Epithelial cell of prostate (primary cell): ENCODE measurements at places on chromosomes 16 and 17.

- DNase-seq: no peak
Observed at GRCh38 chr17:14197586-14197985, 39.1 kb downstream of the CDRT15 start.

GRCh38 chr16:56673921-56674320, 4.3 kb downstream of the MT1H start:
- no peak for DNase-seq

DNA sequence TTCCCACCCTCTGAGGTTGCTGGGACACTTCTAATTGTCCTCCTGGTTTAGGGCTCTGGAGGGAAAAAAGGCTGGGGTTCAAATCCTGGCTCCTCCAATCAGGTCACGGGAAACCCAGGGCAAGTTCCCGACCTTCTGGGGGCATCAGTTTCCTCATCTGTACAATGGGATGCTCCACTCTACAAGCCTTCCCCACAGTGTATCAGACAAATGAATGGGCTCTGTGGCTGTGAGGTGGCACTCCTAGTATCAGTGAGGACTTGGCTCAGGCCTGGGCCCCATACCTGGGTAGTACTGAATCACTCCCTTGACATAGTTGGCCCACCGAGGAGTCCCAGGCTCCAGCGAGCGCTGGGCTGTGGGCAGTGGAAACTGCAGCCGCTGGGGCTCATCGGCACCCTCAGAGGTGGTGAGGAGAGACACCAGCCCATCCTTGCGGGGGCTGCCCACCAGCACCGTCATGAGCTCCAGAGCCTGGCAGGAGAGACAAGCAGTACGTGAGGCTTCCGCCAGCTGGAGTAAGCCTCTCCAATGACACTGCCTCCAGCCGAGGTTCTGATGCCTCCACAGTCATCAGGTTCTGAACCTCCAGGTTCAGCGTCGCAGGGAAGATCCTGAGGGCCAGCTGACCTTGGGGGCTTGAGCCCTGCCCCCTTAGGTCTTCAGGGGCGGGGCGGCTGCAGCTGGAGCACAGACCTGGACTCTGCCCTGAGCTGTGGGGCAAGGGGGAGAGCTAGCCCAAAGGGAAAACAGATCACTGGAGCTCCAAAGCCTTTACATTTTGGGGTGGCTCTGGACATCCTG, 1.2 kb downstream of the GALK1 start:
- no peak for DNase-seq

GRCh38 chr16:12721841-12722421, 81.8 kb downstream of the CPPED1 start:
- no peak for DNase-seq

DNA sequence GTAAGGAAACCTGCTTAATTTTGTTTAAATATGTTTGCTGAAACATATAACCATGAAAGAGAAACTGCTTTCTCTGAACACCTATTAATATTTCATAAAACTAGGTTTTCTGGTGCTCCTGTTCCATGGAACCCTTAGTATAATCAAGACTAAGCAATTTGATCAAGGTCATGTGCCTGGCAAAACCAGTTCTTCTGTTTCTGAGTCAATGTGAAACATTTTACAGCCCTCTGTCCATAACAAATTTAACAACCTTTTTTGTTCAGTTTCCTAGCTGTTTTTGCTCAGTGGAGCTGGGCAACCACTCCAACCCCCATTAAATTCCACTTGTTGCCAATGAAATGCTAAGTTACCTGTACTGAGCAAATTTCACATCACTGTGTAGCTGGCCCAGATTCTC, 344.0 kb downstream of the CA10 start:
- DNase-seq: no peak

- DNase-seq: no peak
Observed at GRCh38 chr16:89272631-89273030, 55.1 kb downstream of the ZNF778 start.

GRCh38 chr17:37744961-37745800, at the start of gene HNF1B:
Gene HNF1B (minus strand): TSS chr17:37745059. CDS start chr17:37744884, 175 bp downstream.
- no peak for DNase-seq

- no peak for DNase-seq
Observed at GRCh38 chr17:16987830-16988601, 16.1 kb upstream of the TNFRSF13B start.

- DNase-seq: no peak
Observed at GRCh38 chr17:46964315-46965265, 14.5 kb downstream of the RPRML start.

DNA sequence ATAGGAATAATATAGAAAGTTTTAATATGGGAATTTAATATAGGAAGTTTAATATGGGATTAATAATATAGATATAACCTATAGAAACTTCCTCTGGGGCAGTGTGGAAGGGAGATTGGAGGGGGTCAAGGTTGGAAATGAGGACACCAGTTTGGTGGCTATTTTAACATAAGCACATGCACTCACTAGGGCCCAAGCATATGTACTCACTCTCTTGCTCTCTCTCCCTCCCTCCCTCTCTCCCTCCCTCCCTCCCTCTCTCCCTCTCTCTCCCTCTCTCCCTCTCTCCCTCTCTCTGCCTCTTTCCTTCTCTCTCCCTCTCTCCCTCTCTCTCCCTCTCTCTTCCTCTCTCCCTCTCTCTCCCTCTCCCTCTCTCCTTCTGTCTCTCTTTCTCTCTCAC, 528.1 kb downstream of the NPIPA7 start:
- DNase-seq: no peak
